ENCODE measurements at places on chromosomes 3 and 15.

DNA sequence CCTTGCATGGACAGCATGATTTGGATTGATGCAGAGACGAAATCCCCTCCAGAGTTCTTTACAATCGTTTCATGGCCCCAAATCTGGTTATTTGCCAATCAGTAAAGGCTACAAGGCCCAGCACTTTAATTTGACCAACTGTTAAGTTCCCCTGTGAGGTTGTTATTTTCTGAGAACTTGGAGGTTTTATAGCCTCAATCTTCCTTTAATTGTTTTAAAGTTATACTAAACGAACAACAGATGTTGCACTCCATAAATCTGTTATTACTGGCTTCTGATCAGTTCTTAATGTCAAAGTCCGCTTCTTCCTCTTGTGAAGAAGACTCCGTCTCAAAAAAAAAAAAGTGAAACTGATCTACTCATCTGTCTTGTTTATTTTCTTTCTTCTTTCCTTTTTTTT is 30.8 kb downstream of the LARP6 start:
- DNase-seq: no peak

- no peak for DNase-seq
Measured at GRCh38 chr15:56920367-56920627, 1.9 kb downstream of the TCF12 start.

DNA sequence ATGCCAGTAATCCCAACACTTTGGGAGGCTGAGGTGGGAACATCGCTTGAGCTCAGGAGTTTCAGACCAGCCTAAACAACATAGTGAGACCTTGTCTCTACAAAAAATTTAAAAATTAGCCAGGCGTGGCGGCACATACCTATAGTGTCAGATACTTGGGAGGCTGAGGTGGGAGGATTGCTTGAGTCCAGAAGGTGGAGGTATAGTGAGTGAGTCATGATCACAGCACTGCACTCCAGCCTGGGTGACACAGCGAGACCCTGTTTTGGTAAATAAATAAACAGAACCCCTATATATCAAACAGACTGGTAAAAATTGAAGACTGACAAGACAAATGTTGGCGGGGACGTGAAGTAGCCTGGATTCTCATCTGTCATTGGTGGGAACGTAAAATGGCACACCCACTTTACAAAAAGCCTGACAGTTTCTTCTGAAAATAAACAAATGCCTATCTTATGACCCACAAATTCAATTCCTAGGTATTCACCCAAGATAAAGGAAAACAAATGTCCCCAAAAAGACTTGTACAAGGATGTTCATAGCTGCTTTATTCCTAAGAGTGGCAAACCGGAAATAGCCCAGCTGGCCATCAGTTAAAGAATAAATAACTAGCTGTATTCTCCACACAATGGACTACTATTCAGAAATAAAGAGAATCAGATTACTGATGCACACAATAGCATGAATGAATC is 47.0 kb upstream of the GK5 start:
- DNase-seq: peak; percentile 22

DNA sequence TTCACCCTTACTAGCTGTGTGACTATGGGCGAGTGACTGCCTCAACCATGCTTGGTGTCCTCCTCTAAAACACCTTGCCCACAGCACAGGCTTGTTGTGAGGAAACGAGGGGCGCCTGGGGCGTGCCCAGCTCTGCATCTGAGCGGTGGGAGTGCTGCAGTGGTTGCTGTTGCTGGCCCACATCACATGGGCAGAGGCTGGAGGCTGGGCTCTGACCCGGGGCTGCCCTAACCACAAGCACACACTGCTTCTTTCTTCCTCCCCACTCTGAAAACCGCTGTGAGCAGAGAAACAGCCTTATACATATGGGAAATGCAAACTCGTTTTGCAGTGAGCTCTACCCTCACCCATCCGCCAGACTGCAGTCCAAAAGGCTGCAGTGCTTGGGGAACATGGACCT is 74.8 kb upstream of the RPL32 start:
- DNase-seq: no peak

DNA sequence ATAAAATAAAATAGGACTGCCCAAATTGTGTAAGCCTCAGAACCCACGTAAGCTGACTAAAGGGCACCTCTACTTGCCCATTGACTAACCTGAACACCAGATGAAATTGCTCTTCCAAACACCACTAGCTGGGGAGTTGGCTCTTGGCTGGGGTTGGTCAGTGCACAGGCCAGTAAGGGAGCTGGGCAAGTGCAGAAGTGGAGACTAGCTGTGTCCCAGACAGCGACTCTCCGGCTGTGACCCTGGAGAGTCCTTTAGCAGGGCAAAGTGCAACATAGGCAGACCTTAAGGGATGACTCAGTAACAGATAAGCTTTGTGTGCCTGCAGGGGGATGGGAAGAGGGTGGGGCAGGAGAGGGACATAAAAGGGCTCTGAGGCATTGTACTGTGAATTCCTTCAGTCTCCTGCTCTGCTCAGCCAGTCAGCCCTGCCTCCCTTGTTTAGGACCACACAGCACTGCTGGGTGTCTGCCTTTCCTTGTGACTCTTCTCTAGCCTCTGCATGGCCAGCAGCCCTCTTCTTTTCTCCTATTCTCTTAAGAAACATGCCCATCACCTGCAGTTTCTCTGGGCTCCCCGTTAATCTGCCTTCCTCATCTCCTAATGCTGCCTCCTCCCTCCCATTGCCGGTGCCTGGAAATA is 13.2 kb downstream of the NR1I2 start:
- DNase-seq: peak; percentile 40

DNA sequence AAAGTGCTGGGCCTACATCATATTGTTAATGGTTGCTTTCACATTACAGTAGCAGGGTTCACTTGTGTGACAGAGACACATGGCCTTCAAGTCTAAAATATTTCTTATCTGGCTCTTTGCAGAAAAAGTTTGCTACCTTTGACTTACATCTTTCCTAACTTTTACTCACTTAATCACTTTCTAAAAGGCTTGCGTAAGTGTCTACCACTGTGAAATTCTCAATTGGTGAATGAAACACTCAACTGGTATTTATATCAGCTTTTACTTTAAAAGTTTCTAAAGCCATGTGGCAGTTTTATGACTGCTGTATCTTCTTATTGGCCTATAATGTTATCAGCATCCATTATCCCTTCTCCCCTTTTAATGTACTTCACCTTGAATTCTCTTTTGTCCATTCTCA is 554.5 kb downstream of the ZIC1 start:
- no peak for DNase-seq

GRCh38 chr3:50357481-50357880 is 1.8 kb downstream of the TMEM115 start:
- no peak for DNase-seq

DNA sequence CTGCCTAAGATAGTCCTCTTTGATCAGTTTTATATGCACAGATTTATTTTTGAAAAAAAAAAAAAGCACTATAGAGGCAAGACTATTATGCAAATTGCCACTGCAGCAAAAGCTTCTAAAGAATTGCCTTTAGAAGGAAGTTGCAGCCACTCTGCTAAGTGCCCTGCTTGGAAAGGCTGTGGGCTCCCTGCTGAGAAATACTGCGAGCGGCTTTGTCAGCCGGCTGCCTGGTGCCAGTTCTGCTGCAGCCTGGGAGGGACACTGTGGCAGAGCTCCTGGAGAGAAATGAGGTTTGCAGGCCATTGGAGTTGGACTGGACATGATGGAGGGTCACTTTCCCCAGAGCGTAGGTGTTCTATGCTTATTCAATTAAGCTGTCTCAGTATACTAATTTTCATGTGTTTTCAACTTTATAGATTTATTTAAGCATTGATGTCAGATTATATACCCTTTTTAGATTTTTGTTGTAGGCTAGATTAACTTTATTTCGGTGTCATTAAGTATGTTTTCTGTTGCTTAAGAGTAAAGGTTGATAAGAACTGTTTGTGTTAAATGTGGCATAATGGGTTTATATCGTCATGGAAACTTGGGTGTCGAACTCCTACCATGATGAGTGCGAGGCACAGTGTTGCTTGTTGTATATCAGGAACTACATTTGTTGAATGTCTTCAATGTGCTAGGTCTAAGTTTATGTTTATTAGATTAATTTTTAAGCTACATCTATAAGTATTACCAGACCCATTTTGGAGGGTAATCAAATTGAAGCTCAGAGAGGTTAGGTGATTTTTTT is 6.6 kb downstream of the MAP2K5 start:
- no peak for DNase-seq

DNA sequence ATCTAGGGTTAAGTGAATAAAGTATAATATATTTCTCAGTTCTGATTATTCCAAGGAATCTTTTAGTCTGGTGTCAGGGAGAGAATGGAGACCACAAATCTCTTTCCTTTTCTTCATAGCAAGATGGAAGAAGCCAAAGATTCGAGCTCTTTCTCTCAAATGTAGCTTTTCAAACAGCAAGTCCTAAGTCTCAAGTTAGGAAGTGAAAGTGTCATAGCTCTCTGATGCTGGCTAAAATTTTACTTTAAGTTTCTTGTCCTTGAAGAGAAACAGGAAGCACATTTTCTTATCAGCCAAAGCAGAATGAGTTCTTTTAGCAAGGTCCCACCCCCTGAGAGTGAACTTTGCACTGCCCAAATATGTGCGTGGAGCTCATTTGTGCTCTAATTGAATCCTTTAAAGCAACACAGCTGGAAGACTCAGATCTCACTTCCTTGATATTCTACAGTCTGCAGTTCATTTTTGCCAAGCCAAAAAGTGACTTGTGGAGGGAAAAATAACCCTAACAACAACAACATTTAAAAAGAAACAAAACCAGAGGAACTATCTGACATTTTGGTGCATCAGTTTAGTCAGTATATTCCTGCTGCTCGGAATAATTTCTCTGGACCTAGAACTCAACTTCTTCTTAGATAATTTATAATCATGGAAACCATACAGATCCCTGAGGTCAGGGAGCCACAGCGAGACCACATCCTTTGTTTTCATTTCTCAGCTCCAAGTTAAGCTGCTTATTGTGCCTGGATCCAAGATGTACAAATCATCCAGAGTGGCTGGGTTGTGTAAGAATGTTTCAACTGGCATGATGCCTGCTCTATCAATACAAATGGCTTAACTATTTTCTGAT is 238.7 kb upstream of the P2RY1 start:
- DNase-seq: peak; percentile 50

- DNase-seq: no peak
Measured at GRCh38 chr3:160458151-160458550, 8.6 kb upstream of the TRIM59 start.

DNA sequence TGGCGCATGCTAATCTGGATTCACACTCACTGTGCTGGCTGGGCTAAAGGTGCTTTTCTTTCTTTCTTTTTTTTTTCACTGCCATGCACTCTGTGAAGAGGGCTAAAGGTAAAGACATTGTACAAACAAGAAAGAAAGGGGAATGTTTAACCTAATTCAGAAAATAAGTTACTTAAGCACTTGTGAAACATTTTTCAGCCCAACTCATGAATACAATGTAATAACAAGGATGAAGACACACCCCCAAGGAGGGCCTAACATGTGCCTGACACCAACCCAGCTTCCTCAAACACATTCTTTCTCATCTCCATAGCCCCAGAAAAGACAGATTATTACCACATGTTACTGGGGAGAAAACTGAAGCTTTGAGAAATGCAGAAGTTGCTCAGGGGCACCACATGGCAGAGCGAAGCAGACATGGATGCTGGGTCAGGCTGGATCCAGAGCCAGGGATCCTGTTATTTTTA is 5.7 kb downstream of the STIMATE start:
- DNase-seq: peak; percentile 18

Measured in kidney tubule cell (primary cell).